ENCODE measurements at places on chromosomes 6 and 20.

GRCh38 chr6:99066044-99066443 lies 118.3 kb upstream of the FBXL4 start:
- no peak for DNase-seq

GRCh38 chr6:30396833-30397479 lies 52.0 kb downstream of the RPP21 start:
- peak; percentile 92 for DNase-seq

DNA sequence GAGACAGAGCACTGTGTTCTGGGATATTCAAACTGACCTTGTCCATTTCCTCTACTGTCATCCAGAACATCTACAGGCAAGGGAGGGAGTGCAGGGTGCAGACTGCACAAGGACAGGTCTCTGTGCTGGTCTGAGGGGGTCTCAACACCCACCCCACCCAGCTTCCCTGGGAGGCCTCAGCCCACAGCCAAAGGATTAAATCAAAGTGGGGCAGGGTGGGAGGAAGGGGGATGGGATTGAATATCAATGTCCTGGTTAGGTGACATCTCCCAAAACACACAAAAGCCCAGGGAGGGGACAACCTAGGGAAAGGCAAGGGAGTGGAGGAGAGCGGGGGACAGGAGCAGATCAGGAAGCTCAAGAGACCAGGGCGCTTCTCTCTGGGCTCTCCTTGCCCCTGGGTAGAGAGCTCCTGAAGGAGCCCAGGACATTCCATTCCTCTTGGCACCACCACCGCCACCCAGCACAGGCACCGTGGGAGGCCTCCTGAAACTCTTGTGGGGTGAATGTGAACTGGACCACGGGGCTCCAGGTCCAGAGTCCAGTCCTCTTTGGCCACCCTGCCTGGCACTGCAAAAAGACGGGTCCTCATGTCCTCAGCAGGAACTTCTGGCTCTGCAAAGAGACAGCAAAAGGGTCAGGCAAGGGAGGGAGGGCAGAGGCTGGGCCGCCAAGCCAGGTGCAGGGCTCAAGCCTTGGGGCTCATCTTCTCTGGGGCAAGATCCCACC lies 73.9 kb downstream of the JPH2 start:
- DNase-seq, result no peak

- DNase-seq, result no peak
These were observed 214.2 kb upstream of the QKI start for GRCh38 chr6:163200289-163200688.

DNA sequence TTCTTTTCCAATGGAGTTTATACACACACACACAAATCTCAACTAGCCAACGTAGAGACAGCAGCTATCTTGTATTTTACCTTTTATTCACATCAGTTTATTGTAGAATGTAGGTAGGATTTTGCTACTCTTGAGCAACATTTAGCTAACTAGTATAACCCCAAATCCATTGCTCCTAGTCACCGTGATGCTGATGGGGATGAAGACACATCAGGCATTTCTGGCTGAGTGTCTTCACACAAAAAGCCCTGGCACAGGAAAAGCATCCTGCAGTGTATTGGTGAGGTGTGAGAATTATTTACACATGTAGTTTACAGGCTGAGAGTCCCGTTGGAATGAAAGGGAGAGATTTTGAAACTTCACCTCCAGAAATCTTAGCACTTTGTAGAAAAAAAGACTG lies 65.9 kb upstream of the FBXL4 start:
- DNase-seq, result no peak

DNA sequence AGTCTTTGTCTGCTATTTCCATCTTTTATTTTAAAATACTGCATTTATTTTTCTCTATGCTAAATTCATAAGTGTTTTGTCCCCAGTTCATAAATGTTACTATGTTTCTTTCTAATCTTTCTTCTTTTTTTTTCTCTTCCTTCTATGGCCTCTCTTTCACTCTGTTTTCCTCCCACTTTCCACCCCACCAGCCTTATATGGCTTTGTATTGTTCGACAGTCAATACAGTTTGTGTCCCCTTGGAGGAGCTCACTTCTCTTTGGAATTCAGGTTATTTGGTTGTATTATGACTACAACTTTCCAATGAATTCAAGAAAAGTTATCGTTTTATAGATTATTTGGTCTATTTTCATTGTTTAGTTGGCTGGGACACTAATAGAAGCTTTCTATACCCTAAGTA lies 393.5 kb downstream of the NKAIN2 start:
- no peak for DNase-seq

DNA sequence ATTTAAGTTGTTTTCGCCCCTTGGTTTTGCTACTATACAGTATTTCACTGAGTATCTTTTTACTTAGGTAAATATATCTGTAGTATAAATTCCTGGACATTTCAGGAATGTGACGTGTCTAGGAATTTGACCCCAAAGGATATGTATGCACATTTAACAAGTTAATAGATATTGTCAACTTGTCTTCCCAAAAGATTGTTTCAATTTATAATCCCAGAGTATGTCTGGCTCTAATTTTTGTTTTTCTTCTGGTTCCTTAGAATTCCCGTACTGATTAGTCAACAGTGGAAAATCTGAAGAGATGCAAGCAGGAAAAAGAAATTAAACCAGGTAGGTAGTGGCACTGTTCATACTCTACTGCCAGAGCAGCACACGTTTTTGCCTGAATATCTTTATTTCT lies 7.2 kb downstream of the PKIG start:
- no peak for DNase-seq

- no peak for DNase-seq
These were observed 9.1 kb downstream of the SGK1 start for GRCh38 chr6:134308800-134309199.

GRCh38 chr6:152201120-152201519 lies 393.6 kb downstream of the ESR1 start:
- DNase-seq, result no peak

DNA sequence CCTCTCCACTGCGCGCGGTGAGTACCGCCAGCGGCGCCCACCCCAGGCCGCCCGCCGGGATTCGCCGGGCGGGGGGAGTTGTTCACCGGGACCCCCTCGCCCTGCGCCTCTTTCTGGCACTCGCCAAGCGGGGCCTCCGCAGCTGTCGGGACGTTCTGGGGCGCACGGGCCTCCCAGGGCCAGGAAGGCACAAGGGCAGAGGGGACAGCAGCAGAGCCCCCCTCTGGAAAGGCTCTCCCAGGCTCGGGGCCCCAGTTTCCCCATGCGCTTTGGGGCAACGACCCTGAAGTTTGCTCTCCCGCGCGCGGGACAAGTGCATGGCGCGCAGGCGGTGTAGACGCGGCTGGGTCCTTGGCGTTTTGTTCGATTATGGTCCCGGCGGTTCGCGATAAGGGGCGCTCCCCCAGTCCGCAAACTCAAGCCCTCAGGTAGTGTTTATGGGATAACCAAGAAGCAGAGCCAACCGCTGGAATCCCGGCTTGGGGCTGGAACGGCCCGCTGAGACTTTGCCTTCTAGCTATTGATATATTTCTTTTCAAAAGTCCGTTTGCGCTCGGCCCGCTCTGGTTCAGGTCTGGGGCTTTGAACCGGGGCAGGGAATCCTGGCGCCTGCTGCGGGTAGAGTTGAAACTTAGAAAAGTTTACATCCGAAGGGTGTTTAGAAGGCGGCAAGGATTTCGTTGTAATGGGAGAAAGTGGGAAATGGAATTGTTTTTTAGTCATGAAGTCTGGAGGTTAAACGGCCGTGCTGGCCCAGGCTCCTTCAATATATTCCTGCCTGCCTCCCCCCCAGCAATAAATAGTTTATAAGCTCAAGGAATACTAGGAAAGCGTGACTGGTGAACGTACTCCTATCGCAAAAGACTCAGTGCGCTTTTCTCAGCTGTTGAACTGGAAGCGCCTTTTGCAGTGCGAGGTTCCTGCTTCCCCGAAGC lies 595 bp downstream of the EYA2 start:
- no peak for DNase-seq

Data from BE2C (cell line).